ENCODE measurements at places on chromosomes 7 and 10.

- DNase-seq, result no peak
These were observed 61.1 kb upstream of the CCDC71L start for GRCh38 chr7:106721816-106722785.

DNA sequence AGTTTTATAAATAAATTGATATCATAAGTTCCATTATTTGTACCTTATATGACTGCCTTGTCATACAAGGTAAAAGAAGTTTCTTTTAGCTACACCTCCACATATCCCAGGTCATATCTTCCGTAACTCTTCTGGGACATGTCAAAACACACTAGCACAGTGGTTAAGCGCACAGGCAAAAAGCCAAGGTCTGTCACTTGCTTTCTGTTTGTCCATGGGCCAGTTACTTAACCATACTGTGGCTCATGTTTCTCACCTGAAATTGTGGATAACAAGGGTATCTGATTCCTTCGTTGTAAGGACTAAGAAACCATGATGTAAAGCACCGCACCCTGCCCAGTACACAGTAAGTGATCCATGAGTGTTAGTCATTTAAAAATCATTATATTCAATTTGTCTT is 56.2 kb downstream of the SEMA3D start:
- no peak for DNase-seq

- no peak for DNase-seq
These were observed 337.4 kb downstream of the PRPF18 start for GRCh38 chr10:13924040-13924725.

DNA sequence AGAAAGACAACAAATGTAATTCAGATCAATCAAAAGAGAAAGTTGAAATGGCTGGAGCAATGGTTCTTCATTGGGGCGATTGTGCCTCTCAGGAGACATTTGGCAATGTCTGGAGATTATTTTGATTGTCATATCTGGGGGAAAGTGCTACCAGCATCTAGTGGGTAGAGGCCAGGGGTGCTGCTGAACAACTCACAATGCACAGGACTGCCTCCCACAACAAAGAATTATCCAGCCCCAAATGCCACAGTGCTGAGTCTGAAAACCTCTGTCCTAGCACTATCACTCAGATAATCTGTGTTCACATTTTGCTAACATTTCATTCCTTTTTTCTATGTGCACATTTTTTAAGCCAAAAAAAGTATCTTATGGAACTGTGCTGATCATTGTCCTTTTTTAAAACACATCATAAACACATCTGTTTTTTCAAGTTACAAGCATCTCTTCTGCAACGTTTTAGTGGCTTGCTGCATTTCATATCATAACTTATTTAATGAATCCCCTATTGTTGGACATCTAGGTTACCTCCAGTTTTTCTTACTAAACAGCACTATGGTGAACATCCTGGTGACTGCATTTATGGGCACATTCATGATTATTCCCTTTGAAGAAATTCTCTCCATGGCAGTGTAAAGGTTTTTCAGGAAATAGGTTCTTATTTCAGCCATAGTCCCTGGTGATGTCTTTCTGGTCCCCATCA is 114.2 kb downstream of the C10orf105 start:
- DNase-seq, result no peak

DNA sequence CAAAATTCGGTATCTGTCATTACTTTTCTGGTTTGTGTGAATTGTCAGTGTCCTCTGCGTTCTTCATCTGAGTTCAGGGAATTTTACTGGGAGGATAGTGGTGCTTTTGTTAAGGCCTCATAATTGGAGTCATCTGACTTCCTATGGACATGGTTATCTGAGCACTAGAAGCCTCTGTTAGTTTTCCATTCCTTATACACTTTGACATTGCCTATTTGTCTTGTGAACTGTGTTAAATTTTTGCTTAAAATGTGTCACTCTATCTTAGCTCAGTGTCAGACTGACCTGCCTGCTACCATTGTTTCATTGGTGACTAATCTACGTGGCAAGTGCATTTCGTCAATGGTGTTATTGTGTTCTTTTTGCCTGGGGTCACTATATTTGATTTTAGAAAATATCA is 253.3 kb downstream of the SEMA3A start:
- no peak for DNase-seq

- no peak for DNase-seq
These were observed 145.5 kb upstream of the SEM1 start for GRCh38 chr7:96855139-96855538.

DNA sequence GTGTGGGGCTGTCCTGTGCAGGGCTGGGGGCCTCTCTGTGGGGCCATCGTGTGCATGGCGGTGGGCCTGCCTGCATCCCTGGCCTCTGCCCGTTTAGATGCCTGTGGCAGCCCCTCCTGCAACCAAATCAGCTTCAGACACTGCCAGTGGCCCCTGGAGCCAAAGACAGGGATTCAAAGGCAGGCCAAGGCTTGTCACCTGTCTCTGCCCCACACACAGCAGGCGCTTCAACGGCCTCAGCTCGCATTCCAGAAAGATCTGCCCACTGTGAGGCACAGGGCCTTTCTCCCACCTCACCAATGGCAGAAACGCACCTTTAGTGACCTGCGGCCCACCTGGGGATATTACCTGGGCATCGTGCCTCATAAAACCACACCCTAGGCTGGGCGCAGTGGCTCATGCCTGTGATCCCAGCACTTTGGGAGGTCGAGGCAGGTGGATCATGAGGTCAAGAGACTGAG is 46.0 kb downstream of the INSIG1 start:
- DNase-seq, result no peak

GRCh38 chr10:126422567-126422966 is 34.3 kb upstream of the ADAM12 start:
- no peak for DNase-seq

DNA sequence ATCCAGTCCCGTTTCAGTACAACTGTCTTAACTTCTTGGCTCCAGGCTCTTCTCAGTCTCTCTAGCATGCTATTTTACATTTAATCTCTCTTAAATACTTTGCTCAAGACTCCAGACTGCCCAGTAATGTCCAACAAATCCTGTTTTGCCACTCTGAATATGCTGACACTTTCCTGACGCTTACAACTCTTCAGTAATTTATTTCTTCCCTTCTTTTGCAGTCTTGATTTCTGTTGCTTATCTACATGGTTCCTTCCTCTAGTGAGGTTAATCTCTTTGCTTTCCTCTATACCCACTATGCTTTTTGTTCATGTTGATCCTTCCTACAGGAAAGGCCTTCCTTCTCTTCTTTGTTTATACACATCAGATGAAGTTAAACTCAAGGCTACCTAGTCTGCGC is 23.7 kb downstream of the UMAD1 start:
- no peak for DNase-seq

- no peak for DNase-seq
These were observed 37.3 kb downstream of the DNAH11 start for GRCh38 chr7:21580073-21580521.

DNA sequence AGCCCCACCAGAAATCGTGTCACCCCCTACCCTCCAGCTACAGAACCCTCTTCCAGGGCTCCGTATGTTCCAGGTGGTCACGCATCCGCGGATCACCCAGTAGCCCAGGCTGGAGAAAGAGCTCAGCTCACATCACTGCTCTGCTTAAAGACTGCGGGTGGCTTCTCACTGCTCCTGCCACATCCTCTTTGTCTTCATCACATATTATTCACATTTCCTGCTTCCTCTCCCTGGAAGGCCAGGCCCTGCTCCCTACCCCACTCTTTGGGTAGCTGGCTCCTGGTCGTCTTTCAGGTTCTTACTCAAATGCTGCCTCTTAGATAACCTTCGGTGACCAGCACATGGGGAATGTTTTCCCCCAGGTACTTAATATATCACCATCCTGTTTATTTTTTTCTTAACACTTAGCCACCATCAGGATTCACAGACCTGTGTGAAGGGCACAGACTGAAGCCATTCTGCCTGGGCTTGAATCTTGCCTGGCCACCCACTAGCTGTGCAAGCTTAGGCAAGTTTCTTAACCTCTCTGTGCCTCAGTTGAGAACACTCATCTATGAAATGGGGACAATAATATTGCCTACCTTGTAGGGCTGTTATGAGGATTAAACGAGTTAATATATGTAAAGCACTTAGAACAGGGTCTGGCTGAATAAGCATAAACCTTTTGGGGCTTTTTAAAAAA is 307.8 kb downstream of the PRPF18 start:
- no peak for DNase-seq

DNA sequence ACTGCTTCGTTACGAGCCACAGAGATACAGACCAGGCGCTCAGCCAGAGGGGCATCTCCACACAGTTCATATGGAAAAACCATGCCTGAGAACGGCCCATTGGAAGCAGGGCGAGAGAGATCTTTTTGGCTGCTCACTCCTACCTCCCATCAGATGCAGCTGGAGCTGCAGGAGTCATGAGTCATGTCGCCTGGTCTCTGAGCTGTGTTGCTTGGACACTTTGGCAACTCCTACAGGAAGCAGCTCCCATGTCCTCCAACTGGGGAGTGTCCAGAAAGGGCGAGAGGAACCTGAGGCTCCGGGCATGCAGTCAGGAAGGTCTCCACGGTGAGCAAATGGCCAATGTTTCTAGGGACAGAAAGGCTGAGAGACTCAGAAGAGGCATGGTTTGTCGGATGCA is 24.9 kb downstream of the INSIG1 start:
- DNase-seq, result no peak

GRCh38 chr10:86298501-86299001 is 68.0 kb downstream of the GRID1 start:
- DNase-seq, result no peak

Measured in activated CD4-positive, alpha-beta T cell treated with anti-CD3 and anti-CD28 coated beads, Interleukin-2, amount 50 U/mL, for 4 hours (primary cell).